ENCODE measurements at places on chromosomes 5 and 9.

DNA sequence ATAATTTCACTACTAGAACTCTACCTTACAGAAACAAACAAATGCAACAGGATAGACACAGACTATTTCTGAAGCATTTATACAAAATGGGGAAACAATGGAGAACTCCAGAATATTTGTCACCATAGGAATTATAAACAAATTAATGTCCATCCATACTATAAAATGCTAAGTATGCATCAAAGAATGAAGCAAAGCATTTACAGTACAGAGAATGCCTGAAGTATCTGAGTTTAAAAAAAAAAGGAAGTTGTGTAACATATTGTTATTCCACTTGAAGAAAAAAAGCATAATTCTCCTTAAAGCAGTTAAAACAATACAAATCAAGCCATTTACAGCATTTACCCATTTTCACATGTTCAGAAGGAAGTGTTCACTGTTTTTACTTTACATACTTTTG lies 53.0 kb downstream of the DROSHA start:
- H3K27me3 ChIP-seq, result no peaks in the 10 kb centered on the region
- DNase-seq, result no peak
- H3K36me3 ChIP-seq, result peaks cover 60% of the 10 kb centered on the region
- no peak overlapping the region for H3K4me3 ChIP-seq

GRCh38 chr5:76290321-76290757 lies 112.7 kb upstream of the IQGAP2 start:
- H3K27ac ChIP-seq, result no peak overlapping the region
- DNase-seq, result no peak
- H3K4me3 ChIP-seq, result no peak overlapping the region
- H3K36me3 ChIP-seq, result no peaks in the 10 kb centered on the region

DNA sequence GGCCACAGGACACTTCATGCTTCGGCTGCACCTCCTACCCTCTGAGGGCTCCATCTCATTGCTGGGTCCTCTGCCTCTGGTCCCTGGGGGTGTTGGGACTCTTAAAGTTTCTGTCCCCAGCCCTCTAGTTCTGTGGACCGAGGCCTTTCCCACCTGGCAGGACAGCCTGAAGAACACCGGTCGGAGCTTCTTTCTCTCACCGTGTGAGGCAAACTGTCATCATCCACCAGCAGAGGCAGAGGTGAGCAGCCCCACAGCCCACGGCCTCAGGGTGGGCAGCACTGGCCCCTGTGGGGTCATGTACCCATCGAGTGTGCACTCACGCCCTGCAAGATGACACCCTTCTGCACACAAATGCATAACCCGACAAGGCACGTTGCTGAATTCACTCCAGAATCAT lies 49.9 kb downstream of the IRX2 start:
- no peak overlapping the region for H3K27ac ChIP-seq
- no peaks in the 10 kb centered on the region for H3K27me3 ChIP-seq
- H3K36me3 ChIP-seq, result no peaks in the 10 kb centered on the region
- DNase-seq, result no peak
- H3K4me3 ChIP-seq, result no peak overlapping the region

DNA sequence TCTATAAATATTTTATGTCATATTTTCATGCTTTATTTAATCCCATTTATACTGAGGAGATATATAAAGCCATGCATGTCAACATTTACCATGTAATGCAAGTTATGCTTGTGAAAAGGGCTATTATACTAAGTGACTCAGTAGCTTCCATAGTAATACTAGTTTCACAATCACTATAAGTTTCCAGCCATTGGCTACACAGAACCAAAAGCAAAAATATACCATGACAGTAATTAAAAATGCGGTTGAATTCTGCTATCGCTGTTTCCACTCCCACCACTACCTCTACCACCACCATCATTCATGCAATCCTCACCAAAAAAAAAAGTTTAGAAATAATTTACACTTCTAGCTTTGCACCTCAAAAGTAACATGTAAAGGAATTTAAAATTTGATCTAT lies 60.2 kb downstream of the MLLT3 start:
- DNase-seq, result no peak
- no peaks in the 10 kb centered on the region for H3K4me1 ChIP-seq
- no peak overlapping the region for H3K4me3 ChIP-seq
- H3K36me3 ChIP-seq, result no peaks in the 10 kb centered on the region

DNA sequence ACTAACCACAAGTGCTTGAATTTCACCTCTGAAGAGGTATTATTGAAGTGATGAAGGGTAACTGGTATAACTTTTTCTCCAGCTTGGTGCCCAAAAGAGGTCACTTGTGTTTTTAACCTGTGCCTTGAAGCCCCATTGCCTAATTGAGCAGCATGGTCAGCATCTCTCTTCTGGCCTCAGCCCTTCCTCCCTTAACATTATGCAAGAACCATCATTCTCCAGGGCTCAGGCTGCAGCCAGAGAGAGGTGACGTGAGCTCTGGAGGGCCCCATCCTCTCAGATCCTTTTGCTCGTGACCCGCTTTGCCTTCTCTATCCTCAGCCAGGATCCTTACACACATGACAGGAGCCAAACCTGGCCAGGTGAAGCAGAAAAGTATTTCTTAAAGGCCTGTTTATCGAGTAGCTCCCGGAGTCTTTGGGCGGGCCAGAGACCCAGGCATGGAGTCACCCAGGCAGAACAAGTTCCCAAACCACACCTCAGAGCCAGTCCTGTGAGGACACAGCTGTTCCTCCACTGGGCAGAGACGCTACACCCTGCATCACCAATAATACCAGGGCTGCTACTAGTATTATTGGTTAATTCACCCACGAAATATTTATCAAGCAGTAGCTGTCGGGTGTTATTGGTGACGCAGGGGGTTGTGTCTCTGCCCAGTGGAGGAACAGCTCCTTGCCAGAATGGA lies 29.6 kb upstream of the BOD1 start:
- no peaks in the 10 kb centered on the region for H3K36me3 ChIP-seq
- H3K4me3 ChIP-seq, result no peak overlapping the region
- no peaks in the 10 kb centered on the region for H3K27me3 ChIP-seq
- no peak overlapping the region for H3K27ac ChIP-seq

DNA sequence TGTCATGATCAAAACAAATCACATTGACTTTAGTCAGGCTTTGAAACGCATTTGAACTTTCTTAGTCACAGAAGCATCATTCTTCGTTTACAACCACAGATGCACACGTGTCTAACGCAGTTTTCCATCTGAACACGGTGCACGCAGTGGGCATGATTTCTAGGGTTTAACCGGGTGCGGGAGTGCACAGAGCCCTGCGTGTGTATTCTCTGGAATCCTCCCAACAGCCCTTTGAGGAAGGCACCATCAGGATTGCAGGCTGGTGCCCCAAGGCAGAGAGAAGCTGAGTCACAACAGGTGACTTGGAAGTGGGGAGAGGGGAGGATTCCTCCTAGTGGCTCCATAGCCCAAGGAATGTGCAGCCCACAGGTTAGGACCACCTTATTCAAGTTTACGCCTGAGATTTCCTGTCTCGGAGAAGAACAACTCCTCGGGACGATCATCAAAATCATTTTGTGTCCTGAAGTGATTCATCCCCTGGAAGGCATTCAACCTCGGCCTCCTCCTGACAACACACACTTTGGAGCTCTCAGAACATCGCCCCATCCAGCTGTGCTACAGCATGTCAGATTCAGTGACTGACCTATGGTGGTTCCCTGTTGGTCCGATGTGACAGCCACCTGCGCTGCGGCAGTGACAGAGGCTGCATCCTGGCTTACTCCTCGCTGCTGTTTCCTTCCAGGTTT lies 13.1 kb downstream of the ROPN1L start:
- H3K4me1 ChIP-seq, result peaks cover 27% of the 10 kb centered on the region
- H3K27ac ChIP-seq, result no peak overlapping the region
- H3K36me3 ChIP-seq, result no peaks in the 10 kb centered on the region
- no peak overlapping the region for H3K4me3 ChIP-seq
- no peak for DNase-seq

GRCh38 chr9:14423815-14424261 lies 109.9 kb upstream of the NFIB start:
- H3K27ac ChIP-seq, result no peak overlapping the region
- no peak for DNase-seq
- no peaks in the 10 kb centered on the region for H3K36me3 ChIP-seq
- H3K27me3 ChIP-seq, result no peaks in the 10 kb centered on the region

- H3K27me3 ChIP-seq, result no peaks in the 10 kb centered on the region
- H3K27ac ChIP-seq, result no peak overlapping the region
- no peak overlapping the region for H3K4me3 ChIP-seq
- no peaks in the 10 kb centered on the region for H3K36me3 ChIP-seq
Observed at GRCh38 chr5:163624431-163624830, 119.0 kb downstream of the MAT2B start.

GRCh38 chr9:105187781-105188180 lies 56.7 kb upstream of the SLC44A1 start:
- H3K4me1 ChIP-seq, result peaks cover 9% of the 10 kb centered on the region
- DNase-seq, result no peak
- H3K36me3 ChIP-seq, result no peaks in the 10 kb centered on the region
- H3K27ac ChIP-seq, result no peak overlapping the region

DNA sequence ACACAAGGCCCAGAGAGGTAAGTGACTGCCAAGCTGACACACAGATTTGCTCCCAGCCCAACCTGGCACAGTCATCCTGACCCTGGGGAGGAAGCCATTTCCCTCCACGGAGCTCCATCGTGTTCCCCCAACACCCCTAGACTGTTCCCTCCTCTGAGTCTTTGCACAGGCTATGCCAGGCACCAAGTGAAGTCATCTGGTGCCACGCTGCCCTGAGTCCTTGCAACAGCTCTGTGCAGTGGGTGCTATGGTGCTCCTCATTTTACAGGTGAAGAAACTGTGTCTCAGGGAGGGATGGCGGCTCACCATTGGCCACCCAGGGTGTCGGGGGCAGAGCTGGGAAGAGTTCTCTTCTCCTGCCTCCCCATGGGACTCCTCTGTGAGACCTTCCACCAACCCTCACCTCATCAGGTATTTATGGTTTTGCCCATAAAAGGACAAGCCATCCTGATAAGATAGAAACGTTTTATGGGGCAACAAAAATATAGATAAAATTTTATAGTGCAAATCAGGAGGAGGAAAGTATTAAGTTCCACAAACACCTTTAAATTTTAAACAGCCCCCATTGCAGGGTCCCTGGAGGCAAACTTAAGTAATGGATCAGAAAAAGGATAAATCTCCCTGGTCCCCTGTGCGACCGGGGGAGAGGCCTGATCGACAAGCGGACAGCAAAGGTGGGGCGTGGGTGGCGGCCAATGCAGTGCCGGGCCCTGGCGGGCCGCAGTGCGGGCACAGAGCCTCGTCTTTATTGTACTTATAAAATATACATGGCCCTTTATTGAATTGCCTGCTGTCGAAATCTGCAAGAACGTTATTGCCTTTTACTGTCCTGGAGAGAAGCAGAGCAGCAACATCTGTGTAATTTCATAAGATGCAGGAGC lies 50.2 kb upstream of the ZBTB43 start:
- no peaks in the 10 kb centered on the region for H3K27me3 ChIP-seq
- DNase-seq, result no peak
- H3K4me3 ChIP-seq, result no peak overlapping the region
- H3K36me3 ChIP-seq, result no peaks in the 10 kb centered on the region
- H3K27ac ChIP-seq, result no peak overlapping the region

DNA sequence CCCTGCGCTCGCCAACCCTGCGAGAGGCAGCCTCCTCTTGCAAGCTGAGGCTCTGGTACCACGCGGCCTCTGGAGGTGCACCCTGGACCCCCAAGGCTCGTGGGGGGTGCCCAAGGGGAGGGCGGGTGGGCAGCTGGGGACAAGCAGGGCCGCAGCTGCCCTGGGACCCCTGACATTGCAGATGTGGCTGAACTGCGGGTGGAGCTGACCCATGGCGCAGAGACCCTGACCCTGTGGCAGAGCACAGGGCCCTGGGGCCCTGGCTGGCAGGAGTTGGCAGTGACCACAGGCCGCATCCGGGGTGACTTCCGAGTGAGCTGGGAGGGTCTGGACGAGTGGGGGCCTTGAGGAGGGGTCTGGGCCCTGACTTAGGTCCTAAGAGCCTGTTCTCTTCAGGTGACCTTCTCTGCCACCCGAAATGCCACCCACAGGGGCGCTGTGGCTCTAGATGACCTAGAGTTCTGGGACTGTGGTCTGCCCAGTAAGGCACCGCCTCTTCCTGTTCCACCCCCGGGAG lies 1.5 kb downstream of the MAMDC4 start:
- peaks cover 23% of the 10 kb centered on the region for H3K4me1 ChIP-seq
- H3K4me3 ChIP-seq, result no peak overlapping the region
- no peak for DNase-seq
- H3K27me3 ChIP-seq, result no peaks in the 10 kb centered on the region

GRCh38 chr5:54680998-54681397 lies 163.4 kb downstream of the SNX18 start:
- no peaks in the 10 kb centered on the region for H3K27me3 ChIP-seq
- DNase-seq, result no peak
- no peak overlapping the region for H3K4me3 ChIP-seq
- peak overlapping the region; percentile 10 for H3K27ac ChIP-seq

GRCh38 chr5:171588790-171589189 lies 169.3 kb downstream of the FGF18 start:
- DNase-seq, result no peak
- H3K36me3 ChIP-seq, result no peaks in the 10 kb centered on the region
- H3K4me1 ChIP-seq, result no peaks in the 10 kb centered on the region
- no peaks in the 10 kb centered on the region for H3K27me3 ChIP-seq
